Right atrium auricular region (tissue), 2 donors: ENCODE measurements at places on chromosomes 12 and 14.

DNA sequence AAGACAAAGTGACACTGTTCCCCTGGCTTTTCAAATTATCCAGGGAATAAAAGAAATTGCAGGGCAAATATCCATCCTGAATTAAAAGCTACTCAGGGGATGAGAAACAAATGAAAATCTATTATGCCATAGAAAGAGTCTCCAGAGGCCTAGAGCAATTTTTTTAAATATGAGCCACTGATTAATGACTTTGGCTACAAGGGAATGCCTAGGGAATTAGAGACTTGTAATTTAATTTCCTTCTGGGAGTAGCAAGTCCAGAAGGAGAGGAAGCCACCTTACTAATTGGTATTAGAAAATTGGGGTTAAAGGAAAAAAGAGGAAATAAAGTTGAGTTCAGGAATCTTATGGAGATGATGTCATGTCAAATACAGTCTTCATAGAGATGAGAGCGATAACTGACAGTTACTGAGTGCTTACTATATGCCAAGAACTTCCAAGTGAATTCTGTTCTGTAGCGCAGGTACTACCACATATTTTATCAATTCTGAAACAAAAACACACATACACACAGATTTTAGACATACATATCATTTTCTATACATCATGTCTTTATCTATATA, 304.4 kb downstream of the DUSP6 start:
- no peak overlapping the region for H3K4me3 ChIP-seq
- H3K27me3 ChIP-seq: no peaks in the 10 kb centered on the region
- no peaks in the 10 kb centered on the region for H3K4me1 ChIP-seq
- DNase-seq: no peak
- H3K36me3 ChIP-seq: no peaks in the 10 kb centered on the region

DNA sequence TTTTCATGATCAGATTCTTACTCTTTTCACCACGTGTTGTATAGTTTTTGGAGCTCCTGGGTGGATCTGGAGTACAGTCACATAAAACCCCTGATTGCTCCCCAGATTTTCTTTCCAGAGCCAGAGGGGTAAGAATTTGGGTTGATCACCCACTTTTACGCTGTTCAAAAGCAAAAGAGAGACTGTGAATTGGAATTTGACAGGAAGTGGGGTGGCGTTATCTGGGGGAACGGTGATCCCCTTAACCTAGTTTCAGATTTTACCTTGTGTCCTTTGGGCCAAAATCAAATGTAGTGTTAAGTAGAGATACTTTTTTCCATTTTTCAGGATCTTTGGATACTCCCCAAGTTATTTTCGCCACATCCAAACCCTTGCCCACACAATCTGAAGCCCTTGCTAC, 75.6 kb downstream of the TGFB3 start:
- no peaks in the 10 kb centered on the region for H3K36me3 ChIP-seq
- H3K27me3 ChIP-seq: no peaks in the 10 kb centered on the region
- peaks cover 28% of the 10 kb centered on the region for H3K4me1 ChIP-seq
- no peak for DNase-seq
- peak overlapping the region; percentile 42 for H3K27ac ChIP-seq

DNA sequence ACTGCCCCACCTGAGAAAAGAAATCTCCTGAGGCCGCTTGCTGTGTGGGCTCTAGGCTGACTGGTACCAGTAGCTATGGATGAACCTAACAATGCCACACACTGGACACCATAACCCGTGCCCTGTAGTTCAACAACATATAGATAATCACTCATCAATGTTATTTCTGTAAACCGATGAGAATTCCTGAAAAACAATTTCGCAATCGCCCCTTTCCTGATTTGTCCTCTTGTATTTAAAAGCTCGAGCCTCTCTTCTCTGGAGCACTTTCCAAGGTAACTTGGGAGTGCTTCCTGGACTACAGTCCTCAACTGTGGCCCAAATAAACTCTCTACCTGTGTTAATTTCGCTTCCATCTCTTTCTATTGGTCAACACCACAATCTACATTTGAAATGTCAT, 26.1 kb upstream of the PPP2R5C start:
- H3K27ac ChIP-seq: no peak overlapping the region
- no peaks in the 10 kb centered on the region for H3K36me3 ChIP-seq
- peaks cover 12% of the 10 kb centered on the region for H3K4me1 ChIP-seq
- no peak for DNase-seq
- H3K27me3 ChIP-seq: no peaks in the 10 kb centered on the region
- H3K4me3 ChIP-seq: no peak overlapping the region

DNA sequence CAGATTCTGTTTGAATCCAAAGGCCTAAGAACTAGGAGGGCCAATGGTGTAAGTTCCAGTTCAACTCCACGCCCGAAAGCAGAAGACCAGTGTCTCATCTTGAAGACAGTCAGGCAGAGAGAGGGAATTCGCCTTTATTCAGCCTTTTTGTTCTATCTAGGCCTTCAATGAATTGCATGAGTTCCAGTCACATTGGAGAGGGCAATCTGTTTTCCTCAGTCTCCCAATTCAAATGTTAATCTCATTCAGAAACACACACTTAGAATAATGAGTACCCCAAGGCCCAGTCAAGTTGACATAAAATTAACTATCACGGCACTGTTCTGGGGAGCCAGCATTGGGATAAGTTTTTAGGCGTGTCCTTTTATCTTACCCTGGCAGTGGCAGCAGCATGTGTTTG, 65.8 kb downstream of the C14orf39 start:
- H3K4me1 ChIP-seq: no peaks in the 10 kb centered on the region
- H3K36me3 ChIP-seq: no peaks in the 10 kb centered on the region
- no peak for DNase-seq

- peaks cover 31% of the 10 kb centered on the region for H3K4me1 ChIP-seq
- peaks cover 4% of the 10 kb centered on the region for H3K27me3 ChIP-seq
- H3K36me3 ChIP-seq: no peaks in the 10 kb centered on the region
Observed at GRCh38 chr12:125185740-125186470, 120.7 kb downstream of the AACS start.

DNA sequence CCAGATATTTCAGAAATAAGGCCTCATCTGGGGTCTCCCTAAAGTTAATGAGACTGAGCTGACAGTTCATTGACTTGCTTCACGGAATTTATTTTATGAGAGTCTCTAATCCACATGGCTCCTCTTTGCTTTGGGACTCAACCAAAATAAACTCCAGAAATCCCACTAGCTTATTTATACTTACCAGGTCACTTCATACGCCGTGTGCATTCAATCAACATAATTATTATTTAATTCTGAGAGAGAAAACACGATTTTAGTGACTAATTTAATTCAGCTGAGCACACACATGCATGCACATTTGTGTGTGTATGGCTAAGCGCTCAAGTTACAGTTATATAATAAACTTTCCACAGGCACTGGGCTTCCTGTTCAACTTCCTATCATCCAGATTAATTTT, 333.4 kb upstream of the CCDC196 start:
- no peaks in the 10 kb centered on the region for H3K36me3 ChIP-seq
- H3K27me3 ChIP-seq: no peaks in the 10 kb centered on the region
- H3K4me3 ChIP-seq: no peak overlapping the region
- no peak for DNase-seq
- H3K4me1 ChIP-seq: no peaks in the 10 kb centered on the region

DNA sequence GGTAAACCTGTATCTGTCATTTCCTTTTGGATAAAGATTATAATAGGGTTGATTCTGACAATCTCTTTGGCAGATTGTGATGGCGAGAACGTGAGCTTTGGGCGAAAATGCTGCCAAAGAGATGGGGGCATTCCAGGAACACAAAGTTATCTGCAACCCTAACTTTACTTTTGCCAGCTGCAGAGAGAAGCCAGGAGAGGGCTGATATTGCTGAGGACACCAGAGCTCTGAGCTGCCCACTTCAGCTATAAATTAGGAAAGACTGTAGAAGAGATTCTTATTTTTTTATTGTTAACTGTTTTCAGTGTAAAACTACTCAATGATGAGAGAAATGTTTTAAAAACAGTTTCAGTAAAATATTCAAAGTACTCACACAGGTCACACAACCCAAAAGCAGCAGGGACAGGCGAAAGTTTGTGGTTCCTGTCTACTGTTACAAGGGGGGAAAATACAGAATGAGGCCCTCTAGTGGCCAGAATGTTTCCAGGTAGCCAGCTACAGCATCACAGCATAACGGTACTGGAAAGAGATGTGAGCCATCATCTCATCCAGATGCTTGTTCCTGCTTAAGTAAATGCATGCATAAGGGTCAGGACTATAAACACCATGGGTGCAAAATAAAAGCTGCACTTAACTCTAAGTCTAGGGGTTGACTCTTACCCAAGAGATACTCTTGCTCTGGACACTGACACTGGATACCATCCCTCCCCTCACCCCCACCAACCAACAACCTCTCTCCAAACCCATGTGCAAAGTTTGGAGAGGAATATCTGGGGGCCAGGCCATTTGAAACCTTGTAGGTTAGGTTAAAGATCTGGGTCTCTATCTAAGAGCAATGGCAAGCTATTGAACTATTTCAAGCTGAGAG, 498.4 kb downstream of the RMST start:
- no peak overlapping the region for H3K27ac ChIP-seq
- no peaks in the 10 kb centered on the region for H3K4me1 ChIP-seq
- no peaks in the 10 kb centered on the region for H3K36me3 ChIP-seq
- no peaks in the 10 kb centered on the region for H3K27me3 ChIP-seq
- DNase-seq: no peak

DNA sequence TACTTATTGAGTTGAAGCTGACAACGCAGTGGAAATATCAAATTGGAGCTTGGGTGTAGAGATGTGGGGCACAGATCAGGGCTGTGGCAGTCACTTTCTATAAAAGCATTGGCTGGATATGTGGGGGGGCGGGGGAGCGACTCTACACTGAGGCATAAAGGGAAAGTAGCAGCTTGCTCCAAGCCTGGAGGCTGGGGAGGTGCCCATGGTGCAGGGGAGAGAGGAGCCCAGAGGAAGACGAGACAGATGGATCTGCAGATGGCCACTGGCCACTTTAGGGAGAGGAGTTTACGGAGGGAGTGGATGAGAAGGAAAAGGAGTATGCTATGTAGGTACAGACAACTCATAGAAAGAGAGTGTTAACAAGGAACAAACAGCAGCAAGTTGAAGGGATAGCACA, 13.5 kb upstream of the NGB start:
- H3K4me1 ChIP-seq: no peaks in the 10 kb centered on the region
- peaks cover 71% of the 10 kb centered on the region for H3K36me3 ChIP-seq
- H3K4me3 ChIP-seq: no peak overlapping the region
- DNase-seq: no peak

- DNase-seq: peak; percentile 52
- no peak overlapping the region for H3K4me3 ChIP-seq
- peak overlapping the region; percentile 63 for H3K27ac ChIP-seq
- no peaks in the 10 kb centered on the region for H3K36me3 ChIP-seq
Observed at GRCh38 chr14:100440758-100441203, 117.6 kb downstream of the SLC25A47 start.

- no peaks in the 10 kb centered on the region for H3K27me3 ChIP-seq
- H3K4me3 ChIP-seq: no peak overlapping the region
- H3K36me3 ChIP-seq: no peaks in the 10 kb centered on the region
- DNase-seq: no peak
Observed at GRCh38 chr14:74985028-74985310, 17.8 kb upstream of the EIF2B2 start.

GRCh38 chr12:80684077-80684495, 23.3 kb upstream of the MYF6 start:
- DNase-seq: no peak
- no peaks in the 10 kb centered on the region for H3K4me1 ChIP-seq
- no peaks in the 10 kb centered on the region for H3K27me3 ChIP-seq
- H3K27ac ChIP-seq: no peak overlapping the region

GRCh38 chr14:53517270-53517960, 364.3 kb upstream of the DDHD1 start:
- H3K4me3 ChIP-seq: no peak overlapping the region
- no peaks in the 10 kb centered on the region for H3K36me3 ChIP-seq
- no peaks in the 10 kb centered on the region for H3K27me3 ChIP-seq
- no peaks in the 10 kb centered on the region for H3K4me1 ChIP-seq
- no peak for DNase-seq
- H3K27ac ChIP-seq: no peak overlapping the region

- no peak overlapping the region for H3K27ac ChIP-seq
- H3K27me3 ChIP-seq: no peaks in the 10 kb centered on the region
- no peaks in the 10 kb centered on the region for H3K4me1 ChIP-seq
- no peaks in the 10 kb centered on the region for H3K36me3 ChIP-seq
Observed at GRCh38 chr12:123026094-123026853, 45.8 kb downstream of the ARL6IP4 start.

GRCh38 chr12:69107541-69107940, 131.8 kb upstream of the CPSF6 start:
- H3K4me1 ChIP-seq: no peaks in the 10 kb centered on the region
- H3K36me3 ChIP-seq: no peaks in the 10 kb centered on the region
- H3K27me3 ChIP-seq: no peaks in the 10 kb centered on the region
- DNase-seq: no peak
- H3K4me3 ChIP-seq: no peak overlapping the region
- no peak overlapping the region for H3K27ac ChIP-seq

GRCh38 chr12:95574799-95575452, 23.6 kb upstream of the USP44 start:
- H3K27ac ChIP-seq: no peak overlapping the region
- H3K4me1 ChIP-seq: no peaks in the 10 kb centered on the region
- H3K4me3 ChIP-seq: no peak overlapping the region
- no peaks in the 10 kb centered on the region for H3K36me3 ChIP-seq
- H3K27me3 ChIP-seq: no peaks in the 10 kb centered on the region
- DNase-seq: no peak

DNA sequence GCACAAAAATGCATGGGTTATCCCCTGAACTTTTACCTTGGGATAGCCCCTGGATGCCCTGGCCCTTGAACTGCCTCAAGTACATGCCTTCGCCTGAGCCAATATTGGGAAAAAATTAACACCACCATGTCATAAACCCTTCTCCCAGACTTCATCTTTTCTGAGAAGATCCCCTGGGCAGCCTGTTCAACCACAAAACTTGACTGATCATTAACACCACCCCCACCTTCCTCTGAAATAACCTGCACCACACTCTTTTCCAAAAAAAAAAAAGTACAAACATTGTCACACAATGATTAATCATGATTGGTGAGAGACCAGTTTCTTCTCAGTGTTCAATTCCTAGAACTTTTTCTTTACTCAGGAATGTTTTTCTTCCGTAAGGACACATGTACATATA, 217.9 kb downstream of the PAX9 start:
- no peaks in the 10 kb centered on the region for H3K4me1 ChIP-seq
- H3K4me3 ChIP-seq: no peak overlapping the region
- H3K36me3 ChIP-seq: no peaks in the 10 kb centered on the region
- H3K27ac ChIP-seq: no peak overlapping the region
- DNase-seq: no peak
- no peaks in the 10 kb centered on the region for H3K27me3 ChIP-seq

- no peaks in the 10 kb centered on the region for H3K4me1 ChIP-seq
- H3K36me3 ChIP-seq: no peaks in the 10 kb centered on the region
- H3K27me3 ChIP-seq: no peaks in the 10 kb centered on the region
Observed at GRCh38 chr14:106120101-106120500, 593.7 kb downstream of the TMEM121 start.

DNA sequence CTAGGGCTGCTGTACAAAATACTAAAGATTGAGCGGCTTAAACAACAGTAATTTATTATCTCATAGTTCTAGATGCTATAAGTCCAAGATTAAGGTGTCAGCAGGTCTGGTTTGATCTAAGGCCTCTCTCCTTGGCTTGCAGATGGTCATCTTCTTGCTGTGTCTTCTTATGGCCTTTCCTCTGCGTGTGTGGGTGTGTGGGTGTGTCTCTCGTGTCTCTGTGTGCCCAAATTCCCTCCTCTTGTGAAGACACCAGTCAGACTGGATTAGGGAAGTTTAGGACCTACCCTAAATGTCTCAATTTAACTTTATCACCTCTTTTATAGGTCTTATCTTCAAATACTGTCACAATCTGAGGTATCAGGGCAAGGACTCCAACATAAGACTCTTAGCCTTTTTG, 28.3 kb downstream of the DDHD1 start:
- no peaks in the 10 kb centered on the region for H3K27me3 ChIP-seq
- no peak for DNase-seq
- H3K4me1 ChIP-seq: no peaks in the 10 kb centered on the region
- no peak overlapping the region for H3K4me3 ChIP-seq
